ENCODE measurements at places on chromosomes 12 and 14.
A peak's percentile ranks its signal among the peaks of the same experiment; 100 is the strongest.

GRCh38 chr14:91402771-91403600 is 14.6 kb downstream of the CCDC88C start:
- DNase-seq, result no peak

DNA sequence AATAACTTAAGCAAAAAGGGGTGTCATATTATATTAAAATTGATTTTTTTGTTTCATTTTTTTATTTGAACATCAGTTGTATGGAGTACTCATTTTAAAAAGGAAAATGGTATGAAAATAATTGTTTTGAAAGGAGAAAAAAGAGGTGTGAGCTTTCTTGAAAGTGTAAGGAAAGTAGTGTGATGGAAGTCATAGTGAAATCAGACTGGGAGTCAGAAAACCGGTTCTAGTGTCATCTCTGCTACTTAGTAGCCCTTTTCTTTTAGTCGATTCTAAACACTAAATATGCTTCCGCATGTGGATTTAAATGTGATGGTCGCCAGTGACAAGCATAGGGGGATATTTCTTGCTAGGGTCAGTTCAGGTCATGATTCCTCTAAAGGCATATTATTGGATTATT is 1.8 kb upstream of the DYRK2 start:
- DNase-seq, result no peak

DNA sequence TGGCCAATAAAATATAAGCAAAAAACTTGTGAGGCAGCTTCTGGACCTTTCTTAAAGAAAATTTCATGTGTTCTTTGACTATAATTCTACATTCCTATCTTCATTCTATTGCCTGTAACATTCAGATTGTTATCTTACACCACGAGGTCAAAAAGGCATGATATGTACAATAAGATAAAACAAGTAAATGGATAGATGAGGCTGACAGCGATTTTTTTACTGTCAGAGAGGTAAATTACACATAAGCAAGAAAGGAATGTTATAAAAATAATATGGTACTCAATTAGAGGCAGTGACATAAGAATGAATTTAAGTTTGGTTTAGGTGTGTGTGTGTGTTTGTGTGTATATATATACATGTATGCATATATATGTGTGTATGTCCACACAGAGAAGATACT is 660.0 kb downstream of the C12orf50 start:
- DNase-seq, result no peak

DNA sequence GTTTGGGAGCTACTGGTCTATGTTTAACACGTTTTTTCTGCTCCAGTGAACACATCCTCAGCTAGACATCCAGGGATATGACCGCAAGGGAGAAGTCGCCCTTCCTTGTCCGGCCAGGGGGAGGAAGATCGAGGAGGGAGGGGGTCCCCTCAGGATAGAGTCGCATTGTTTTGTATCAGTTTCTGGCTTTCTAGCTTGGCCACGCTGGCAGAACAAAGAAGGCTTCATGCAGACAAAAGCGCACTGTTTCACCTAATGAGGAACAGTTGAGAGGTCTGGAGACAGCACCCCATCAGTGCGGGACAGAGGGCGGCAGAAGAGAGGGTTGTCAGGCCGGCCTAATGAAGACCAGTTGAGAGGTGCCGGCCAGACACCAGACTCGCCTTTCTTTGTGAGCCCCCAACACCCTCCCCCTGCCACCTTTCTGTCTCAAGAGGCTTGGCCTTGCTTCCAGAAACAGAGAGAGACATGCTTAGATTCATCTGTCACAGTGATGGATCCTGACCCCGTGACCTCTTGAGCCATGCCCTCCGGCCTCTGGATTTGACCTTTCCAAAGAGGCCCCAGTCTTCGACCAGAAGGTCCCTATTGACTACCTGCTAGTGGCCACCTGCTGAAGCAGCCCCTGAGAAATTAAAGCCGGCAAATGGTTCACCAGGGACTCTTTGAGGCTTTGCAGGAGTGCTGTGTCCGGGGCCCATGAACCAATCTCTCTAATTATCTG is 254.7 kb upstream of the TBX3 start:
- peak; percentile 78 for DNase-seq

DNA sequence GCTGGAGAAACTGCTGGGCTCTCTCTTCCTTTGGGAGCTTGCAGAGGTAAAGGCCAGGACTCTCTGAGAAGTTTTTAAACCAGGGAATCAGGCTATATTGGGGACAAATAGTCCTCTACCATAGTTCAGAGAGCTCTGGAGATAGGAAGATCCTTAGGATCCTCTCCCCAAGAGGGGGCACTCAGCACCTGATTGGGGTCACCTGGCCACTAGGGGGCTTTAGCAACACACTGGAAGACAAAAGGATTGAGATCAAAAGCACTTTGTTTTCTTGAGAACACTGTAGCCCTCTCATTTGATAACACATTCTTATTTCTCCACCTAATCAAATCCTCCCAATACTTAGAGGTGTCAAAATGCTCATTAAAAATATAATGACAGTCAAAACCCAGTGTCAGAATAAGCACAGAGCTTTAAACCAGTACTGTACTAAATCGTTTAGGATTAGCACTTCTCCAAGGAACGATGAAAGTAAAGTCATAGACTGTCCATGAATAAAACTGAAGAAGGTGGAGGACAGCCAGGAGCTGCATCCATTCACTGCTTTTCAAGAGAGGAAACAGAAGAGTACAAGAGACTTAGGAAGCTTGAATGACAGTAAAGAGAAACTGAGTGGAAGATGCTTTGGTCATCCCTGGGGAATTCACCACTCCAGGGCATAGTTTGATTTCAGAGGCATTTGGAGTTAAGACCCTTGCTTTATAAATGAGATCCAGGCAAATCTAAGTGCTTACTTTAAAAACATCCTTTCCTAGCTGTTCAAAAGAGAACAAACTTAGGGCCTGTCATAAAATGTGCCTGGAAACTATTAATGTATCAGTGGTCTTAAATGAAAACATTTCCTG is 26.5 kb downstream of the BMP4 start:
- no peak for DNase-seq

DNA sequence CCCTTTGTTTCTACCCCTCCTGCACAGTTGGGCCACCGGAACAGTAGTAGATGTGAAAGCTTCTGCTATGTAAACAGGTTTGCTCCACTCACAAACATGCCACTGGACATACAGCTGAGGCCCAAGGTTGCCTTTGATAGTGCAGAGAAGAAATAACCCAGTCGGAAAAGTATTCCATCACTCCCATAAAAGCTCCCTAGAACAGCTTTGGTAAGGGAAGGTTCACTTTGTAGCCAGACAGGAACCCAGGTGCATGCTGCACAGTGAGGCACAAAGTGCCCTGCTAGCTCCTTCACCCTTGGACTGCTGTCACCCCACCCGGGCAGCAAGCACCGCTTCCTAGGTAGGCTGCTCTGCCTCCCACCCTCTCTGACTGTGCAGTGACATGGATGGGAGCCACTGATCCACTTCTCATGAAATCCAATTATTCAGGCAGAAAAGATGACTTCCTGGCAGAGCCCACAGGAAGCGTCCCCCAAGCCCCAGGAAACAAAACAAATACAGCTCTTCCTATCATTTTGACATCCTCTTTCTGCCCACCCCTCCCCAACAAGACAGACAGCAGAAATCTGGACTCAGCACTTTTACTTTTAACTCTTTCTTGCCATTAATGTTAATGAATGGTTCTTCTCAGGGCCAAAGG is 100.2 kb downstream of the SRGAP1 start:
- DNase-seq, result no peak

- no peak for DNase-seq
Observed at GRCh38 chr14:37591311-37591940, 3.6 kb downstream of the FOXA1 start.

- DNase-seq, result no peak
Observed at GRCh38 chr14:95452893-95453712, 63.3 kb downstream of the SYNE3 start.

- DNase-seq, result no peak
Observed at GRCh38 chr12:4440187-4440941, 5.3 kb downstream of the FGF6 start.

DNA sequence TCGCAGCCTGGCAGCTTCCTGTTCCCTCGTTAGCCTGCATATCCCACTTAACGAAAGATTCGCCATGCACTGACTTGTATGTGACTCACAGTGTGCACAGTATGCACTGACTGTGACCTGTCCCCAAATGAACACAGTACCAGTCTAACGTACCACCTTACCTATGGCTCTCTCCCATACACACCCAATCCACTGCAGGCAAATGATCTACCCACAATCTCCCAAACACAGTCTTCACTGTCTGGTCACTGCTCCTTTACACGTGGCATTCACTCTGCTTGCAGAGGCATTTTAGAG is 163.5 kb upstream of the EEA1 start:
- DNase-seq, result no peak
